Stimulated activated CD4-positive, alpha-beta T cell treated with anti-CD3 and anti-CD28 coated beads, TNF-alpha, amount 100 ng/mL, for 48 hours (primary cell): ENCODE measurements at places on chromosomes 2 and 18.

GRCh38 chr2:525611-526010 lies 151.6 kb downstream of the TMEM18 start:
- no peak for DNase-seq

DNA sequence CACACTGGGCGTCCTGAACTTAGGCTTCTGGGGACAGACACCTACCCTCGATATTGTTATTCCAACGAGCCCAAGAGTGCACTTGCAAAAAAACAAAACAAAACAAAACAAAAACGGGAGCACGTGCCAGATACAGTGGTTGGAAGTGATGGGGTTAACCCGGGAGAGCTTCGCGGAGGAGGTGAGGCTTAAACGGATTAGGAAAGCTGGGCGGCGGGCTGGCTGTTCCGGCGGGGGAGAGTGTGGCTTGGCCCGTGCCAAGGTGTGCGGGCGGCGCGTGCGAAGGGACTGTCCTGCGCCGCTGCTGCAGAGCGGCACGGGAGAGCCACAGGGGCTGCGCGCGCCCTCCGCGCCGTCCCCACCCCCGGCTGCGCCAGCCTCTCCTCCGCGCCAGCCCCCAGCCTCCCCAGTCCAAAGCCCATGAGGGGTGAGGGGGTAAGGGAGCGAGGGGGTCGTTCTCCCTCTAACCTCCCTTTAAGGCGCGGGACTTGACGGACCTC lies 1.5 kb upstream of the SLC30A3 start:
- no peak for DNase-seq

GRCh38 chr2:29528891-29529520 lies 392.4 kb downstream of the ALK start:
- peak; percentile 3 for DNase-seq

DNA sequence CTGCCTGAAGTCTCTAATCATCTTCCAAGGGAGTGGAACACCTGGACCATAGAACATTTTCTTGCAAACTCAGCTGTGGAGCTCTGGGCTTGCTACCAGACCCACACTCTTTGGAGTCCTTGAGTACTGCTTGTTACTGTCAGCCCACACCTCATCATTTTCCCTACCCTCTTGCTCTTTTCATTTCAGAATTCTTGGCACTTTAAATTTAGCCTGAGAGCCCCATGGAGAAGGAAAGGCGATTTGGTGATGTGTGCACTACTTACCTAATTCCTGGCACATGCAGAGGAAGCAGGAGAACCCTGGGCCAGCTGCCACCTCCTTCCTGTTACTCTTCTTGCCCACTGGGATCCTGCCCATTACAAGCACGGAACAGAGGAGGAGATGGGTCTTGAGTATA lies 31.7 kb downstream of the TMEM178A start:
- DNase-seq: no peak

DNA sequence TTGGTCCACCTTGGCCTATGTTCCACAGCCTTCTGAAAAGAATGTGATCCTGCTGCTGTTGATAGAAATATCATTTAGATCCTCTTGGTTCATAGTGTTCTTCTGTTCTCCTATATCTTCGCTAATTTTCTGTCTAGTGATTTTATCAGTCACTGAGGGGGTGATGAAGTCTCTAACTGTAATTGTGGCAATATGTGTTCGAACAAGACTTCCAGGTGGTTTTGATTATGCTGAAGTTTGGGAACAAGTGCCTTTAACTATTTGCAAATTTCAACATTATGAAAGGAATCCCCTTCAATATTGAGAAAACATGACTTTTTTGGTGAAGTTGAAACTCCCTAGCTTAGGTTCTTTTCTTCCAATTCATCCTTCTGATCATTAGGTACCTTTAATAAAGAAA lies 140.4 kb downstream of the MTX2 start:
- no peak for DNase-seq

DNA sequence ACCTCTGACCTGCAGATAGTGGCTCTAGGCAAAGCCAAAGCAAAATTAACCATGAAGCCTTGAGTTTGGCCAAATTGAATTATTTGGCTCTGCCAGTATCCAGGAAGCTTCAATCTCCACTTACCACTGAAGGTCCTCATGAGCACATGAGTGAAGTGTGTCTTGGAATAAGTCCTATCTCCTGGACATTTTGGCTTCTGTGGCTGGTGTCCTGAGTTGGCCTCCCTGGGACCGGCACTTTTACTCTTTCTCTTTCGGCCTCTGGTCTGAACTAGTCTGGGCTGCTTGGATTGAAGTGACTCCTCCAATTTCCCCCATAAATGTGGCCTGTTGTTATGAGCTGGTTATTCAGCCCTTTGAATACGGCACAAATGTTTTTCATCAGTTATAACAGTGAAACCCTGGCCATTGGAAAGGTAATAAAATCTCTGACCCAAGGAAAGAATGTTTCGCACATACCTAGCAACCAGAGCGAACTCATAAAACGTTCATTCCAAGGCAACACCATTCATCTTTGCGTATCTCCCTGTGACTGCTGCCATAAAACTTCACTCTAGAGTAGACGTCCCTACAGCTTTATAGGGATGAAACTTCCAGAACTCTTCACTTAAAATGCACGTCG lies 216.4 kb downstream of the LPIN1 start:
- no peak for DNase-seq

- DNase-seq: no peak
These were observed 2.1 kb downstream of the UGP2 start for GRCh38 chr2:63843791-63844190.

GRCh38 chr2:169386722-169387121 lies 24.4 kb upstream of the LRP2 start:
- no peak for DNase-seq

- no peak for DNase-seq
These were observed 440.2 kb upstream of the ST6GAL2 start for GRCh38 chr2:107325981-107326786.

- no peak for DNase-seq
These were observed 4.6 kb upstream of the SERTAD2 start for GRCh38 chr2:64658269-64658668.

GRCh38 chr18:25237571-25238267 lies 114.2 kb downstream of the ZNF521 start:
- DNase-seq: no peak

- no peak for DNase-seq
These were observed 9.8 kb downstream of the TUBB6 start for GRCh38 chr18:12317664-12318333.
